Activated T-helper 1 cell treated with anti-CD3 and anti-CD28 coated beads, Interleukin-2, amount 50 U/mL, for 16 hours (primary cell): ENCODE measurements at places on chromosomes 2 and 18.

DNA sequence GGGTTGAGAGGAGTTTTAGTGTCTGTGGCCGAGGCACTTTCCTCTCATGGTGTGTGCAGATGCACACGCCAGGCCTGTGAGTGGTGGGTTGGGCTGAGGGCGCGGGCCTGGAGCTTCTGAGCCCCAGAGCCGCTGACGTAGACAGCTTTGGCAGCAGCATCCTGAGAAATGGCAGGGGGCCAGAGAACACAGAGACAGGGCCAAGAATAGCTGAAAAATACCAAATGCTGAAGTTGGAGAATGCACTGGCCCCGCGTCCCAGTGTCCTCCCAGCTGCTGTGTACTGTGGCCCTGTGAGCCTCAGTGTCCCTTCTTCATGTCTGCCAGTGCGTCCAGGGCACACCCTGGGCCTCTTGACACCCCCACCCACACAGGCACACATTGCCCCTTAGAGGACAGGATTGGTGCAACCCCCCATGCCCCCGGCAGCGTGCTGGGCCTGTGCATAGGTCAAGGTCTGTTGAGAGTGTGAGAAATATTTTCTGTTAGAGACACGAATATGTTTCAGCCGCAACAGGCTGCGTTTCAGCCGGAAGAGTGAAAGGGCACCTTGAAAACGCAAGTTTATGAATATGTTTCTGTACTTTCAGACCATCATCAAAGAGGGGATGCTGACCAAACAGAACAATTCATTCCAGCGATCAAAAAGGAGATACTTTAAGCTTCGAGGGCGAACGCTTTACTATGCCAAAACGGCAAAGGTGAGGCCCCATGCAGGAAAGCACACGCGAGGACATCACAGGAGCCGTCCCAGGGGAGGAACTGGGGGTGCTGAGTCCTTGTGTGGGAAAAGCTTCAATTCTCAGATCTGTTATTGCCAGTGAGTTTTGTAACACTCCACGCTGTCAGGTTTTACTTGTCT, 33.6 kb downstream of the DGKD start:
- no peak for DNase-seq

- DNase-seq, result no peak
Observed at GRCh38 chr2:207952564-207953345, 72.6 kb downstream of the PLEKHM3 start.

- no peak for DNase-seq
Observed at GRCh38 chr2:69815717-69816116, 13.7 kb upstream of the GMCL1 start.

DNA sequence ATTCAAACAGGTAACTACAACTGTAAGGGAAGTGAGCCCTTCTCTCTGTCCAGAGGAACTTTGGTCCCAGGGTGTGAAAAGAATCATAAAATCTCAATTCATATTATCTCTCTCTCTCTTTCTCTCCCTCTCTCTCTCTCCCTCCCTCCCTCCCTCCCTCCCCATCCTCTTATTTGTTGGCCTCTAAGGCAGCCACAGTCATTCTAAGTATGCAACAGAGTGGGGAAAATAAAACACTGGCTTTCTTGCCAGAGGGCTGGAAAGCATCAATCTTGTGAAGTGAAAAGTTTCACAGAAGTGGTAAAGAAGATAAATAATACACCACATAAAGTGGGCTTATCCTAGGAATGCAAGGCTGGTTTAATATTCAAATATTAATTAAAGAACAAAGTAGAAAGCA, 95.6 kb upstream of the KCNH7 start:
- DNase-seq, result no peak

DNA sequence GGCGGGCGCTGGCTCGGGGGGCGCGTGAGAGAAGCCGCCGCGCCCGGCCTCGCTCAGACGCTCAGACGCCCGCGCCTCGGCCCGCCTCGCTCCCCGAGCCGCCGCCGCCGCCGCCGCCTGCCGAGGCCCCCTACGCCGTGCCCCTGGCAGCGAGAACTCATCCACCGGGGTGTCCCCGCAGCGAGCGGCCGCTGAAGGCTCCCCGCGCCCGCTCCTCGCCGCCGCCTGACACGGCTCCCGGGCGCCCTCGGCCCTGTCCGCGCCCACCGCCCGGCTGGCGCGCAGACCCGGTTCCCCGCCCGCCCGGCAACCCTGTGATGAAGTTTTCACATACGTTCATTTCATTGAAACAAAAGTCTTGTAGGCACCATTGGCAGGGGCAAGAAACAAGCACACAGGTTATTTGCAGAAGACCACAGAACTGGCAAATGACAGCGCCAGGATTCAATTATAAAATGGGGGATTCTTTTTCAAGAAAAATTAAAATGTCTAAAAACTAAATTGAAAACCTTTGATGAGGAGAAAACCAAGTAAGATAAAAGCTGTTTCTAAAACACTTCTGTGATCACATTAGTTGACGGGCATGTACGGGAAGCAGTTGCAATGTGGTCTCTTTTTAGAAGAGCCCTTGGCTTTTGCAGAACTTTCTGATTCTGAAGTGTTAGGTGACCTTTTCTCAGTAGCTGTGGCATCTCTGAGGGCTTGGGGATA, 50.5 kb upstream of the TUBA3D start:
- no peak for DNase-seq

DNA sequence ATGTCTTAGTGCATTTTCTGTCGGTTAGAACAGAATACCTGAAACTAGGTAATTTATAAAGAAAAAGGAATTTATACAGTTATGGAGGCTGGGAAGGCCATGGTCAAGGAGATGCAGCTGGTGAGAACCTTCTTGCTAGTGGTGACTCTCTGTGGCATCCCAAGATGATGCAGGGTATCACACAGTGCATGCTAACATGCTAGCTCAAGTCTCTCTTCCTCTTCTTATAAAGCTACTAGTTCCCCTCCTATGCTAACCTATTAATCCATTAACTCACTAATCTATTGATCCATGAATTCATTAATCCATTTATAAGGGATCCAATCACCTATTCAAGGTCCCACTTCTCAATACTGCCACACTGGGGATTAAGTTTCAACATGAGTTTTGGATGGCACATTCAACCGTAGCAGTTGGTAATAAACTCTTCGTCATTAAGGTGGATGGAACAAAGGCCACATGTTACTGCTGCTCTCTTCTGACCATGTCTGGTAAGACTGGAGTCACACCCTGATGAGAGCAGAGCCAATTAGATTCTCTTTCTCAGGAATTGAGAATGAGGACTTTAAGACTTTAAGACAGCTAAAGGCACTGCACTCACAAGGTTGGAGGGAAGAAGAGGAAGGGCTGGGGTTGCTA, 211.6 kb upstream of the SMAD7 start:
- DNase-seq, result no peak

GRCh38 chr18:9742524-9743131, 34.5 kb downstream of the RAB31 start:
- no peak for DNase-seq

DNA sequence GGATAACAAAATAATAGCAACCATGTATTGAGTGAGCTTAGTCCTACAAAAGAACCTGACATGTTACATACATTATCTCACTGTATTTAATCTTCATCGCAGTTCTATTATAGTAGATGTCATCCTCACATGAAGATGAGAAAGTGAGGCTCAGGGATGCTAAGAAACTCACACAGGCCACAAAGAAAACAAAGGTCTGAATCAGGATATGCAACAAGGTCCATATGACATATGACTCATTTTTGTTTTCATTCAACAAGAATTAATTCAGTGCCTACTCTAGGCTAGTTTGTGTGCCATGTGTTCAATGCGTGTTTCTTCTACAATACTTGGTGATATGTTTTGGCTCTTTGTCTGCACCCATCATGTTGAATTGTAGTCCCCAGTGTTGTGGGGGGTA, 219.7 kb upstream of the EPHA4 start:
- DNase-seq, result no peak

GRCh38 chr18:24060644-24061043, 46.1 kb downstream of the TTC39C start:
- no peak for DNase-seq

GRCh38 chr18:46448347-46448746, 208.7 kb downstream of the LOXHD1 start:
- DNase-seq, result no peak

DNA sequence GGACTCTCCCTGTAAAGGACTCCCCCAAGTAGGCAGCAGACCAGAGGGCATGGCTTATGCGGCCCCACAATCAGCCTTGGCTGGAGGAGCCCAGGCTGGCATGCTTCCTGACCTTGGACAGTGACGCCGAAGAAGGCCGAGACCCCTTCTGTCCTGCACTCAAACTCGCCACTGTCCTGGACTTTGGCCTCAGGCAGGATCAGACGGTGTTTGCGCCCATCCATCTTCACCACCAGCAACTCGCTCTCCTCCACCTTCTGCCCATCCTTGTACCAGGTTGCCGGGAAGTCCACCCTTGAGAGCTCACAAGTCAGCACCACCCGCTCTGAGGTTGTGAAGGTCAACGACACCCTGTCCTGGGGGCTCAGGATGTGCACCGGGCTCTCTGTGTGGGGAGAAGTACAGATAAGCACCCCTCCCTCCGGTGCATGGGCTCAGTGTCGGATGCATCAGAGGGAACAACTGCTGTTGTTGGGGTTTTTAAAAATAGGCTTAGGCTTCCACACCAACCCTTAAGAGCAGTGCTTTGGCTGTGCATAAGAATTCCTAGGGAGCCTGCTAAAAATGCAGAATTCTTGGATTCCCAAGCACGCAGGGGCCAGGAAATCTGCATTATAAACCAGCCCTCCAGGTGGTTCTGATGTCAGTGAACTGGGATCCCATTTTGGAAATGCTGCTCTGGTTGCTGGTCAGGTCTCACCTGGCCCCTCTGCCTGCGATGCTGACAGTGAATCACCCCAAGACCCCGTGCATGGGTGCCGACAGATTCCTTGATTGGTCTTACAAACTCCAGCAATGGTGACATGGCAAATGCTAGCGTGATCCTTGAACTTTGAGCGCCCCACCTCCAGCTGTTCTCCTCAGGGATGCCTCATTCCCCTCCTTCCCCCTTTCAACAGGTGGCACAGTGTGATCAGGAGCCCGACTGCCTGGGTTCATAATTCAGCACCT, 5.9 kb downstream of the OBSL1 start:
- no peak for DNase-seq

GRCh38 chr18:8609659-8610458, 622 bp downstream of the RAB12 start:
- DNase-seq, result peak; percentile 5

GRCh38 chr18:62682371-62682770, 33.0 kb upstream of the PHLPP1 start:
- no peak for DNase-seq

DNA sequence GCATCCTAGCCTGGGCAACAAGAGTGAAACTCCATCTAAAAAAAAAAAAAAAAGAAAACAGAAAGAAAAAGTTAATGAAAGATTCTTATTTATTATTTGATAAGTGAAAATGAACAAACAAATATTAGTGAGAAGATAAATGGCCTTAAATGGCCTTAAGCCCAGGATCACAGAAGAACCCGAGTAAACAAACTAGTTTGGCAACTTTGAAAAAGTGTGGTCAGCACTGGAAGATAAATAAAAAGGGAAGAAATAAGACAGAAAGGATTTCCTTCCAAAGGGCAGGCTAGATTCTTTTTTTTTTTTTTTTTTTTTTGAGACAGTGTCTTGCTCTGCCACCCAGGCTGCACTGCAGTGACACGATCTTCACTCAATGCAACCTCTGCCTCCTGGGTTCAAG, 692.4 kb downstream of the CPS1 start:
- DNase-seq, result no peak

GRCh38 chr2:189022053-189022481, 47.9 kb downstream of the COL3A1 start:
- no peak for DNase-seq

DNA sequence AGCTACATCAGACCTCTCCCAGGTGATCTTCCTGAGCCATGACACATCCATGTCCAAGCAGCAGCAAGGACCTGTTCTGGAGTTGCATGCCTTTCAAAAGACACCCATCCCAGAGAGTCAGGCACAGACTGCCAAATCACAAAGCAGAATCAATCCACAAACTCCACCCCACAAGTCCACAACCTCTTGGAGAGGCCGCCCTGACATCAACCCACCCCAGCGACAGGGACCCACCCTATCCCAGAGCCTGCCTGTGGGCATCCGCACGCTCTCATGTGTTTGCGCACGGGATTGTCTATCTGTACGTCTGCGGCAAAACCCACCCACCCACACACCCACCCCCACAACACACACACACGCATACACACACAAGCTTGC, 11.9 kb downstream of the SMAD7 start:
- no peak for DNase-seq

GRCh38 chr2:47336259-47337238, 66.4 kb upstream of the MSH2 start:
- DNase-seq, result no peak

DNA sequence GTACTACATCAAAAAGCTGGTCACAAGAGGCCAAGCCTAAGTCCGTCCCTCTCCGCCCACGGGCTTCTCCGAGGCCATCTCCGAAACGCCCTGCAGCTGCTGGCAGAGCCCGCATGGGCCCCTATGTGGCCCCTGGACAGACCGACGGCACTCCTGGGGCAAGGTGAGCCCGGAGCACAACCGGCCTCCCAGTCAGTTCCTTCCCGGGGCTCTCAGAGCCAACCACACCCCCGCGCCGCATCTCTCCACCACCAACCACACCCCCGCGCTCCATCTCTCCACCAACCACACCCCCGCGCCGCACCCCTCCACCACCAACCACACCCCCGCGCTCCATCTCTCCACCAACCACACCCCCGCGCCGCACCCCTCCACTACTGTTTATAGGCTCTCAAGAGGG, 93.5 kb downstream of the ZNF516 start:
- DNase-seq, result no peak

GRCh38 chr2:229154381-229154780, 116.7 kb downstream of the PID1 start:
- no peak for DNase-seq

GRCh38 chr2:174522553-174522952, 35.7 kb upstream of the GPR155 start:
- no peak for DNase-seq

DNA sequence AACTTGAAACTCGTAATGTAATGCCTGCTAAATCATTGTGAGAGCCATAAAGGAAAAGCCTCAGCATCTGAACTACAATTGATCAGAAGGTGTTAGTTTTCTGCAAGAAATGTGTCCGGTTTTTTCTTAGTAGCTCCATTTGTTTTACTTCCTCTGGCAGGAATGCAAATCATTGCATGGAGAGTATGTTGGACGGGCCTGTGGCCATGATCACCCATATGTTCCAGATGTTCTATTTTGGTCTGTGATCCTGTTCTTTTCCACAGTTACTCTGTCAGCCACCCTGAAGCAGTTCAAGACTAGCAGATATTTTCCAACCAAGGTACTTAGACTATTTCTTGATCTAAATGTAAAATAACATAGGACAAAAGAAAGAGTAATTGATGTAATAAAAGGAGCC, 126.6 kb downstream of the DPP4 start:
- no peak for DNase-seq

- no peak for DNase-seq
Observed at GRCh38 chr18:79782566-79783308, 15.0 kb upstream of the KCNG2 start.

- DNase-seq, result no peak
Observed at GRCh38 chr2:34486965-34487364, 887.9 kb upstream of the FAM98A start.

DNA sequence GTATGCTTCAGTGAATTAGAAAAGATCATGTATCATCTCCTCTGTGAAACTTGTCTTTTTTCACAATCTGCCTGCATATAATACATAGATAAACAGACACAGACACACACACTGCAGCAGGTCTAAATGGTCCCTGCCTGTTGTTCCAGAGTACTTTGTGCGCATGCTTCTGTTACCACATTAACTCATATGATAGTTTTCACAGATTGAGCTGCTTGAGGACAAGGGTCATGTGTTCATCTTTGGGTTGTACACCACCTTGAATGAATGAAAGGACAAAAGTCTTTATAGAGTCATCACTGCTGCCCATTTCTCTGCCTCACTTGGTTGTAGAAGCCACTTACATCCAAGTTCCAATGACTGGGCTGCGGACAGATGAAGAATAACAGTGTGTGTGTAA, 72.7 kb upstream of the GLS start:
- no peak for DNase-seq
